ENCODE measurements at places on chromosomes 3 and 15.

DNA sequence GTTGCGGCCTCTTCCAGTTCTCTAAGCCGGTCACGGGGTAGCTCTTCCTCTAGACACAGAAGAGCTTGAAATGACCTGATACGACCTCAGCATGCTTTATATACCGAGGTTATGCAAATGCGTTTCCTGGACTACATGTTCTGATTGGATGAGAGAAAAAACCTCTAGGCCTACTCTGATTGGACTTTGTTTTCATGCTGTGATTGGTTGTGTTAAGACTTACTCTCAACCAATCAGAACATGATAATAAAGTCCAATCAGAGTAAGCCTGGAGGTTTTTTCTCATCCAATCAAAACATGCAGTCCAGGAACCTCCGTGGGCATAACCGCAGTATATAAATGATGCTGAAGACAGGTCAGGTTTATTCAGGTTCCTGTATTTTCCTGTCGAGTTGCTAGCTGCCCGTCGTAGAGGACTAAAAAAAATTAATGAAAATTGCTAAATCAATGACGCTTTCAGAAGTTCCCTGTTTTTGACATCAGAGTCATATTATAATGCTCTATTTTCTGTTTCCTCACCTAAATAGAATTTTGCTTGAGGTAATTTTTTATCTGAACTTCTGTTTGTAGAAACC lies 177.4 kb downstream of the POTEB3 start:
- DNase-seq: no peak

DNA sequence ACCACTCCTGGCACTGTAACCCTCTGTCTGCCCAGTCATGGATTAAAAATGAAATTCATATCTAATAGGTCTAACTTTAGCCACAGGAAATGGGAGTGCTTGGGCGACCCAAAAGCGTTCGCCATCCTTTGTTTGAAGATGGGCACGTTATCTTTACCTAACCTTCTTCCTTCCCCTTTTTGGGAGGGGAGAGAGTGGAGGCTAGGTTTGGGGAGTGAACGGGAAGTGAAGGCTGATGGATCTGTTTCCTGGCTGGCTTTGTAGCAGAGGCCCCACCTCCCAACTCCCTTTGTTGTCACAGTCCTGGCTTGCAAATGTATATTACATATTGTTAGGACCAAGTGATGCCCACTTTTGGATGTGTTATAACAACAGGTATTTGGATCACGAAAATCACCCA lies 98.1 kb upstream of the ARHGEF3 start:
- DNase-seq: no peak

- DNase-seq: no peak
These were observed 95.6 kb downstream of the ECT2 start for GRCh38 chr3:172846103-172846561.

GRCh38 chr15:65412556-65412955 lies 10.2 kb downstream of the IGDCC4 start:
- DNase-seq: no peak

DNA sequence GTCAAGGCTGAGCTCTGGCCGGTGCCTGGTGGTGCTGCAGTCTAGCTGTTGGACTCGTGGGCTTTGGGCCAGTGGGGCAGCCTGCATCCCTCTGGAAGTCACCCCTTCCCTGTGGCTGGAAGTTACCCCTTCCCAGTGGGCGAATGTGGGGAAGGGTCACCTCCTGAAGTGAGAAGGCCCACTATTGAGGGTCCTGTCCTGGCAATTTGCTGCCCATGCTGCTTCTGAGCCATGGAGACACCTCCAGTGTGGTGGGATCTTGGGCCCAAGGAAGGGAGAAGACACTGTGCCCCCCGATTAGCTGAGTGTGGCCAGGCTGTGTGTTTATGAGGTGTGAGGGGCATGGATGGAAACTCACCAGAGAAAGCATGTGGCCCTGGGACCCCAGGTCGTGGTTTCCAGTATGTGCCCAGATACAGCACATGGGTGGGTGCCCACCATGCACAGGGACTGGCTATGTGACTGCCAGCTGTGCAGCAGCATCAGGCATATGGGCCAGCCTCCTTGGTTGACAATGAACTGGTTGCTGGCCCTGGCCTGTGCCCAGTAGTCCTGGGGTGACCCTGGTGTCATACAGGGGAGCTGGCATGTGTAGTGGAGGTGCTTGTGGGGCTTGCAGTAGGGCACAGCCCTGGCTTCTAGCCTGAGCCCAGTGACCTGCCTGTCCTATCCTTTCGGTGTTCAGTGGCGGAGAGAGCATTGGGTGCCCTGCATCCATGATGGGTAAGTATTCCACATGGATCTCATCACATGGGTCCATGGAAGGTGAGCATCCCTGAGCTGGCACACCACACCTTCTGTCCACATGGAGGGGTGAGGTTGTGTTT lies 221.2 kb downstream of the SNRPN start:
- DNase-seq: no peak

GRCh38 chr15:40843885-40844695 lies at the start of gene SPINT1:
Gene SPINT1, plus strand, starts transcription at chr15:40844048. Its CDS starts 507 bp downstream, at chr15:40844555.
- peak; percentile 35 for DNase-seq

DNA sequence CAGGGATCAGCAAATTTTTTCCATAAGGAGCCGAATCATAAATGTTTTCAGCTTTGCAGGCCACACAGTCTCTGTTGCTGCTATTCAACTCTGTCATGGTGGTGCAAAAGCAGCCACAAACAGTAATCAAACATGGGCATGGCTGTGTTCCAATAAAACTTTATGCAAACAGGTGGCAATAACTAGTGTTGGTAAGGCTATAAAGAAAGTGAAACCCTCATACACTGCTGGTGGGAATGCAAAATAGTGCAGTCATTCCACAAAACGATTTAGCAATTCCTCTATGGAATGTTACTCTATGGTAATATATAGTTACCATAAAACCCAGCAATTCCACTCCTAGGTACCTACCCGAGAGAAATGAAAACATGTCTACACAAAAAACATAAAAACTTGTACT lies 14.0 kb upstream of the MRPS25 start:
- DNase-seq: no peak

DNA sequence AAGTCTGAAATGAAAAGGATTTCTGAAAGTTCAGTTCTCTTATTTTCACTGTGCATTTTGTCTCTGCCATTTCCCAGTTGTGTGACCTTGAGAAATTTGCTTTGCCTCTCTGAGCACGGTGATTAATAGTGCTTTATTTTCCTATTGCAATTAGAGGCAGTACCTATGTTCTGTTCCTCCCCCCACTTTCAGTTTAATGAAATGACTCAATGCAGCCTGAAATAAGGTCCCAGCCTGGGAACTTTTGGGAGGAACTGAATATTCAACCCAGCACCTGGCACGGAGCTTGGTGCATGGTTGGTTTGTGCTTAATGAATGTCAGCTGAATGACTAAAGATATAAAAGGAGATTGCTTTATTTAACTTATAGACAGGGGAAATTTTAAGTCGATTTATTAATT lies 352.6 kb downstream of the PDCD6IP start:
- DNase-seq: no peak

DNA sequence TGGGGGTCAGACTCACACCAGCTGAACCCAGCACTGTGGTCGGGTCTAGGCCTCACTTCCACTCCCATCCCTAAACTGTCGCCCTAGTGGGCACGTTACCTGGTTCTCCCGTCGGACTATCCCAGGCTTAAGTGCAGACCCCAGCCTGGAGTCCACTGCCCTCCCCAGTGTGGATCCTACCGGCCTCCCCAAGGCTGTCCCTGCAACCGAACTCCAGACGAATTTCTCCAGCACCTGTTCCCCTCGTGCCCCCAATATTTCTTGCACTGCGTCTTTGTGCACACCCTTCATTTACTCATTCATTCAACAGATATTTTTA lies 26.5 kb downstream of the SLC41A3 start:
- DNase-seq: no peak

DNA sequence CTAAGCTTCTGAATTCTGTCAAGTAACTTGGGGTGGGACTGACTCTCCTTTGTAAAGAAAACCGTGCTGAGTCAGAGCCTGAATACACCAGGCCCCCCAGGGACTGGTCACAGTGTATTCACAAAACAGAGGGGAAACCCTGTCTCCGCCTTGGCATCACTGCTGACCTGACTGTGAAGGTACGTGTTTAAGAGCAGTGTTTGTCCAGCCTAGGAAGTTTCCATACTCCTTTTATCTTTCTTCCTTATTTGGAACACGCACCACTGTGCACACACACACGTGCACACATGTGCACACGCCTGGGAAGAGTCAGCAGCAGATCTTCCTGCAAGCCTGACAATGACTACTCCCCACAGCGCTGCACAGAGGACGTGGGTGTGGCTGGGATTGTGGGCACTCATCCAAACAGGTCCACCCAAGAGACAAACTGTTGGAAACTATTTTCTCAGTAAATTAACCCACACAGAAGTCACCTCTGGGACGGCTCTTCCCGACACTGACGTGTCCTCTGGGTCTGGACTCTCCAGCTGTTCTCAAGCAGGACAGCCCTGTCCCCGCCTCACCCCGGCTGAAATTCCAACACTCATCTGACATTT lies 87.7 kb downstream of the ATP10A start:
- DNase-seq: peak; percentile 53

GRCh38 chr15:96924570-96924969 lies 594.1 kb downstream of the NR2F2 start:
- DNase-seq: no peak

DNA sequence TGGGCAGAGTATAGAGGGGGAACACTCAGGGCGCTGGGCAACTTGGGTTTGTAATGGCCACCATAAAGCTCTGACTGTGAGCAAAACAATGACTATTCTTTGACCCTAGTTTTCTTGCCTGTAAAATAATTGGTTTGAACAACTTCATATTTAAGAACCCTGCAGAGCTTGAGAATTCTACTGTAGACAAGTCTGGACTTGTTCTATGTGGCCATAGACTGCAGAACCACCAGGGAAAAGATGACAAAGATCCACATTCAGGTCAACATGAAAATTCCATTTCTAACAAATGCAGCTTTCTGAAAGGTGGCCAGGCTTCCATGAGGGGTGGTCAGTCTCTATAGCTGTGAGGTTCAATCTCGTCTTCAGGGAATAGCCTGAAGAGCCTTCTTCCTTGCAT lies 239.4 kb upstream of the LRRN1 start:
- DNase-seq: no peak

DNA sequence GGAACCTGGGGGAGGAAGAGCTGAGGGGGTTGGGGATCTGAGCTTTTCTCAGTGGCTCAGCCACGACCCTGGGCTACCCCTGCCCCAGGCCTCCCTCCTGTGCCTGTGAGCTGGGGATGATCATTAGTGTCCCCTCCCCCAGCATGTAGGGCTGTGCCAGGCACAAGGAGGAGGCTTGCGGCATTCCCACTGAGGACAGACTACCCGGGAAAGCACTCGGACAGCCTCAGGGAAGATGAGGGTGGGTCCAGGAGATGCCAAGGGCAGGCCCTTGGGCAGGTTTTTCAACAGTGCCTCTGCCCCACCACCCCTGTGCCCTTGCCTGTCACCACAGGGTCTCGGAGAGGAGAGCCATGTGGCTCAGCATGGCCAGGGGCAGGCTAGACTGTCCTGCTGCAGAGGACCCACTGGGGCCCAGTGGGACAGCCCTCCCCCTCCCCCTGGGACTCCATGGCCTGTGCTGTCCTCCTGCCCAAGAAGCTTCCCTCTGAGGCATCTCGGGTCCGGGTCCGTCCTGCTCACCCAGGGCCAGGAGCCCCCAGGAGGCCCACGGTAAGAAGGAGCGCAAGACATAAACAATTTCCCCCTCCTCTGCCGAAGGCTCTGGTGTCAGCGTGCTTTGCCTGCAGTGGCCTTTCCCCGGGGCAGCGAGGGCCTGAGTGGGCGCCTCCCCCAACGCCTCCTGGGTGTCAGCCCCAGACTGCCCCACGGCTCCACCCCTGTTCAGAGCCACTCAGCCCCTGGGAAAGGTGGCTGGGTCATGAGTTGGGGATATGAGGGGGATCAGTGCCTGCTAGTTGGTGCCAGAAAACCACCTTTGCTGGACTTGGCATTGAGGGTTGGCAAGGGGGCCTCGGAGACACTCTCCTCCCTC lies 192.5 kb downstream of the GOLGA6L6 start:
- DNase-seq: no peak

DNA sequence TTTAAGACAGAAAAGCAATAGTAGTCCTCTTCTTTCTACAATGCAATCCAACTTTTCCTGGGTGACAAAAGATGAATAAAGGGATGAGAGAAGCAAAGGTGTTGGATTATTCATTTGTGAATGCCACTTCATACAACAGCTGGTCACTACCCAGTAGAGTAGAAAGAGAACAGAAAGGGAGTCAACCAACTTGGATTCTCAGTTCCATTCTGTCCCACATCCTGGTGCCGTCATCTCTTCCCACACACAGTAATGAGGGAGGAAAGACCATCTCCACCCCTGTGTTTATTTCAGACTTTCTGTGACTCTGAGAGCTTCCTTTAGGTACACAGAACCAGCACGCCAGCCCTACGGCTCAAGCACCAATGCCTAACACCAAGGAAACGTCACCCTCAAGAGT lies 71.0 kb downstream of the FOXP1 start:
- no peak for DNase-seq

DNA sequence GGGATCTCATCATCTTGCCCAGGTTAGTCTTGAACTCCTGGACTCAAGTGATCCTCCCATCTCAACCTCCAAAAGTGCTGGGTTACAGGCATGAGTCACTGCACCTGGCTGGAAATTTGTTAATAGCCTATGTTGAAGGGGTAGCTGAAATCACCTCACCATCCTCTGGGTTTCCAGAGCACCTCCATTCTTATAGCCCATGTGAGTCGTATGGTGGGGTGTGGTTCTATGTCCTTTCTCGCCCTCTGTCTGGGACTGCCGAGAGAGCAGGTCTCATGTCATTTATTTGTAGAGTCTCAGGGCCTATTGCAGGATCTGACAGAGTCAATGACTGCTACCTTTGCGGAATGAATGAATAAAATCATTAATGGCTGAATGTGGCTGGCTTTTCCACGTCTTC lies 20.9 kb downstream of the CEMIP start:
- DNase-seq: no peak

GRCh38 chr3:150225986-150226385 lies 182.1 kb upstream of the TSC22D2 start:
- no peak for DNase-seq

GRCh38 chr15:25899870-25900269 lies 36.7 kb upstream of the ATP10A start:
- DNase-seq: no peak

GRCh38 chr3:150341891-150342290 lies 66.2 kb upstream of the TSC22D2 start:
- no peak for DNase-seq

DNA sequence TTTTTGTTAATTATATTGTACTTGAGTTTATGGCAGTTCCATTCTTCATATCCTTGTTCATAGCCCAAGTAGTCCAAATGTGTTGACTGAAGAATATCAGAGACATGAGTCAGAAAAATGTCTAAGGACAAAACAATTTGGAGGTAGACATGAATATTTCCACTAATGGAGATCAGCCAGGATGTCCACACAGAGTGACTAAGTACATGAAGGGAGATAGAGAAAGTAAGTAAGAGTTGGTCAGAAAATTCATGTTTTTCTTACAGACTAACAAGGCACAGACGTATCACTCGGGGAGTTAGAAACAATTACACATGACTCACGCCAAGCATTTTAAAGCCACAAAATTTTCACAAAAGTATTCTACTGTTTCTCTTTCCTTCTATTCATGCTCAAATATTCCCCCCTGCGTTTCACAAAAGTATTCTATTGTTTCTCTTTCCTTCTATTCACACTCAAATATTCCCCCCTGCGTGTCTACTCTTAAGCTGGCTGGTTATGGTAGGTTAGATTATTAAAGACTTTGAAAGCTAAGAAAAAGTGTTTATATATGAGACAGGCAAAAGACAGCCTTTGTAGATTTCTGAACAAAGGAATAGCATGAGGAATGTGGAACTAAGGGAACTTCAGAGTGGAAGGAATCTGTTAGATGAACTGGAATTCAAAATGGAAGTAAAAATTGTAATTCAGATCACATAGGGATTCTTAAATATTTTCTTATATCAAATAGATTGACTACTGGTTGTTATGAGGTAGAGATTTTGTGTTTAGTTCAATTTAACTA lies 648.7 kb upstream of the CCDC54 start:
- DNase-seq: no peak

Measured in cardiac muscle cell (in vitro differentiated cells and primary cell).